ENCODE measurements at places on chromosomes 11 and 22.

GRCh38 chr22:46674367-46674781 lies 54.2 kb downstream of the GRAMD4 start:
- DNase-seq, result peak; percentile 94

DNA sequence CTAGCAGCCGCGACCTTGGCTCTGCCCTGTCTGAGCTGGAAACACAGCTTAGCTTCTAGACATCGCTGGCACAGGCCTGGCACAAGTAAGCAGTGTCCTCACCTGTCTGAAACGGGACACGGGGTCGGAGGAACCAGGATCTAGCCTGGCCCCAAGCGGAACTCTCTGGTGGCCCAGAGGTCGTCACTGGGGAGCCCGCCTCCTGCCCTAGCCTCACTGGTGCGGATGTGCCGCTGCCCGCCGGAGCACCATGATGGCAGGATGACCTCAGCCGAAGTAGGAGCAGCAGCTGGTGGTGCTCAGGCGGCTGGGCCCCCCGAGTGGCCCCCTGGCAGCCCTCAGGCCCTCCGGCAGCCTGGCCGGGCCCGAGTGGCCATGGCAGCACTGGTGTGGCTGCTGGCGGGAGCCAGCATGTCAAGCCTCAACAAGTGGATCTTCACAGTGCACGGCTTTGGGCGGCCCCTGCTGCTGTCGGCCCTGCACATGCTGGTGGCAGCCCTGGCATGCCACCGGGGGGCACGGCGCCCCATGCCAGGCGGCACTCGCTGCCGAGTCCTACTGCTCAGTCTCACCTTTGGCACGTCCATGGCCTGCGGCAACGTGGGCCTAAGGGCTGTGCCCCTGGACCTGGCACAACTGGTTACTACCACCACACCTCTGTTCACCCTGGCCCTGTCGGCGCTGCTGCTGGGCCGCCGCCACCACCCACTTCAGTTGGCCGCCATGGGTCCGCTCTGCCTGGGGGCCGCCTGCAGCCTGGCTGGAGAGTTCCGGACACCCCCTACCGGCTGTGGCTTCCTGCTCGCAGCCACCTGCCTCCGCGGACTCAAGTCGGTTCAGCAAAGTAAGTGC lies 871 bp downstream of the SLC35E4 start:
- no peak for DNase-seq

DNA sequence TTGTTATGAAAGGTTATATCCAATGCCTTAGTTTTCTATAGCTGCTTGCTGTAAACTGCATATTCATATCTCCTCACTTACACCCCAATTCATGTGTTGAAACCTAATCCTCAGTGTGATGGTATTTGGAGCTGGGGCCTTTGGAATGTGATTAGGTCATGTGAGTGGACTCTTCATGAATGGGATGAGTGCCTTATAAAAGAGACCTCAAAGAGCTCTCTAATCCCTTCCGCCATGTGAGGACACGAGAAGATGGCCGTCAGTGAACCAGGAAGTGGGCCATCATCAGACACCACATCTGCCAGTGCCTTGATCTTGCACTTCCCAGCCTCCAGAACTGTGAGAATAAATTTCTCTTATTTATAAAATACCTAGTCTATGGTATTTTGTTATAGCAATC lies 79.3 kb downstream of the CYP2R1 start:
- no peak for DNase-seq

DNA sequence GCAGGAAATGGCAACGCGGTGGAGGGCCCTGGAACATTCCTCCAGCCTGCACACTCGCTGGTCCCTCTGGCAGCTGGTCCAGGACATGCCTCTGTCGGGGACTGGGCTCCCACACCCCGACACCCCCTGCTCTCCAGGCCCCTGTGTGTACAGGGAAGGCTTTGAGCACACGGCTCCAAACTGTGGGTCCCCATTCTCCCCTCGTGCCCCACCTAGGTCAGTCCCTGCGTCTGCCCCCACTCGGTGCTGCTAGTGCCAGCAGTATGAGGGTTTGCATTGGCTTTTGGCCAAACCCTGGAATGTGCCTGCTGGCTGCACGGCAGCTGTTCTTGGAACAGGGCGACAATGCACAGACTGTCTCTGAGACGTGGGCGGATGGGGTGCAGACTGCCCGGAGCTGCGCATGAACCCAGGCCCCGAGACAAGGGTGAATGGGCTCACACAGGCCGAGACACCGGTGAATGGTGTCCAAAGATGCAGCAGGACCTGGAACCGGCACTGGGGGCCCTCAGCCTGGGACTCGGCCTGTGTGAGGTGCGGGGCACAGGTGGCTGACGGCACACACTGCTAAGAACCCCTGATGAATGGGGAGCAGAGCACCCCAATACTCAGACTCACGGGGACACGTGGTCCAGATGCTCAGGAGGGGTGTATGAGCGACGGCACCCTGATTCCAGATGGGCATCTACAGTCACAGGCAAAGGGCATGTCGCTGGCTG lies 7.5 kb upstream of the SYT8 start:
- no peak for DNase-seq

DNA sequence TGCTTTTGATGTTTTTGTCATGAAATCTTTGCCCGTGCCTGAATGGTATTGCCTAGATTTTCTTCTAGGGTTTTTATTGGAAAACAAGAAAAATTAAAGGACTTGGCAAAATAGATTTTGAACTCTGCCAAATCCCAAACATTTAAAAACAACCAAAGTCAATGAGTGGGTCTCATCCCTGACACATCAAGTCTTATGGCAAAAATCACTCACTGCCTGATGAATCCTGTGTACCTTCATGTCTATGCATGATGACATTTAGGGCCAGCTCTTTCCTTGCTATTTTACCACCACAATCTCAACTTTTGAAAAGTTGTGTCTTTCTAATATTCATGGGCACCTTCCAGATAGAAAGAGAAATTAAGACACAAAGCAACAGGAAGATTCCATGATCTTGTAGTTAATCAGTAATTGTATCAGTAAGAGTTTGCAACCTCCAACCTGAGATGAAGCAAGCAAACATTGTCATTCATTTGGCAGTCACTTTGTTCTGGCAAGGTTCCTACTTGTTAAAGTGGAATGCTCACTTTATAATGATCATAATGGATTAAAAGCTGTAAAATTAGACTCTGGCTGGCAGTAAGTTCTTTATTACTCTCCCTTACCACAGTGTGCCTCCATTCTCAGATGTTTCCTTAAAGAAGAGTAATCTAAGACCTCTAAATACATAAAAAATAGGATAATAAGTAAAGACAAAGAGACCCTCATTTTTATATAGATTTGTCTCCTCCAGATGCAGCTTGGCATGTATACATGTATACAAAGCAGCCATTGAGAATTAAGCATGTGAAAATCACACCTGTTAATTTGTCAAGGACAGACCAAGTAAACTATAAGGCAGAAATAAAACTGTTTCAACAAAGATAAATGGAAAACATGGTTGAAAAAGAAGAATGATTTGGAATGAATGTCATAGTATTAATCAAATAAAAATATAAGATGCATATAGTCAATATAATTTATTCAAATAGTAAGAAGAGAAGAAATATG lies 51.6 kb downstream of the ETS1 start:
- no peak for DNase-seq

- DNase-seq, result no peak
These were observed 48.0 kb downstream of the TSPAN18 start for GRCh38 chr11:44774731-44775130.

Data from stimulated activated CD8-positive, alpha-beta memory T cell treated with anti-CD3 and anti-CD28 coated beads, Interleukin-2, amount 100 ng/mL, for 48 hours (primary cell).